ENCODE measurements at places on chromosomes 7 and 10.

GRCh38 chr7:139548302-139549028 lies 25.0 kb downstream of the CLEC2L start:
- no peak for DNase-seq

GRCh38 chr7:70694971-70695794 lies 436.8 kb upstream of the GALNT17 start:
- peak; percentile 28 for DNase-seq

DNA sequence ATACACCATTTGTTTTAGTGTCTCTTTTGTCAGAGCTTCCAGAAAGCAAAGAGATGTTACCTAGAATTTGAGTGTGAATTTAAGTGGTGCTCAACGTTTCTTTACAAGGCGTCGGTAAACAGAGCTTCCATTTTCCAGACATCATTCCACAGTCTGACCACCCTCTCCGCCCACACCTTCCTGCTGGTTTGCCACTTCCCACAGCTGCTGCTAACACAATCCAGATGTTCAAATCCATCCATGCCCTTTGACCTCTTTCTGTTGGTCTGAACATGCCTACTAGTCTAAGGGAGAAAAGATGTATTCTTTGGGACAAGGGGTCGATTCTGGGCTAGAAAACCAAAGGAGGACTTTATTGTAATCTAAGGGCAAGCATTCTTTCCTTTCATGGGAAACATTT lies 86.1 kb downstream of the FAM107B start:
- no peak for DNase-seq

- DNase-seq: no peak
Measured at GRCh38 chr10:62082729-62083411, 181.4 kb downstream of the ARID5B start.

GRCh38 chr7:131197920-131198615 lies 129.6 kb upstream of the MKLN1 start:
- no peak for DNase-seq

GRCh38 chr10:42941295-42941644 lies 135.6 kb upstream of the RET start:
- DNase-seq: no peak

DNA sequence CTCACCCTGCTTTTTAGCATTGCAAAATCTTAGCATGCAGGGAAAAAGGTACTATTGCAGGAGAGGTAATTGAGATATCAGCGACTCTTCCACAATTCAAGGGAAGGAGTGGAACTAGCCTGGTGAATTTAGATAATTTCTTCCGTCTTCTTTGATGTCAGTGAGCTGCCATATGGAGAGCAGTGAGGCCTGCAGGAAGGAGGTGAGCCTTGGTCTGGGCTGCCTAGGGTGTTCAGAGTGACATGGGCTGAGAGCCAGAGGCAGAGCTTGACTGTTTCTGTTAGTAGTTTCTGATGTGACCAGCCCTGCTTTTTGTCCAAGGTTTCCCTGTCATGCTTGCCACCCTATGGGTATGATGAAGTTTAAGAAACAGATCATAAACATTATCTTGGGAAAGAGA lies 28.6 kb downstream of the KAT6B start:
- DNase-seq: no peak

DNA sequence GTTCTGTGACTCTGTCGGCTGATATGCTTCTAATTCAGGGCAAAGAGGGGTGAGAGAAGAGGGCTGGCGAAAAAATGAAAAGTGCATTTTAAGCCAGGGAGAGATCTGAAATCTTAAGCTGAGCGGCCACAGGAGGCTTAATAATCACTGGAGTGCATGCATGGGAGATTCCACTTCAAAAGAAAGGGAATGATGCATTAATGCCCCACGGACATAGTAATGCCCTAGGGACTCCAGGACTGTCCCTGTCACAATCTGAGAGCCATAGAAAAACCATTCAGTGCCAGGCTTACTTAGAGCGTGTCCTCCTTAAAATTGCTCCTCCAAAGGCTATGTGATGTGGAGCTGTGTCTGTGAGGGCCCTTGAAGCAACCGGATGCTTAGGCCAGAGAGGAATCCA lies 75.1 kb downstream of the NHLRC2 start:
- DNase-seq: no peak

GRCh38 chr10:103458720-103459119 lies at the start of gene CALHM1:
Gene CALHM1, minus strand, starts transcription at chr10:103458900. Its CDS starts 149 bp downstream, at chr10:103458751.
- DNase-seq: no peak

DNA sequence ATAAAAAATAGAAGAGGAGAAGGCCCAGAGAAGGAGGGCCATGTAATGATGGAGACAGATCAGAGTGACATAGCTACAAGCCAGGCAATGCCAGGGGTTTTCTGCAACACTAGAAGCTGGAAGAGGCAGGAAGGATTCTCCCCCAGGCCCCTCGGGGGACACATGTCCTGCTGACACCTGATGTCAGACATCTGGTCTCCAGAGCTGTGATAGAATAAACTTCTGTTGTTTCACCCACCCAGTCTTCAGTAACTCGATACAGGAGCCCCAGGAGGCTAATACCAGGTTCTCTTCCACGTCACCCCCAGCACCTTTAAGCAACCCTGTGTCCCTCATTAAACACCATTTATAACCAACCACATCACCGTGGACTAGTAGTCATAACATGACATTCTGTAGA lies 94.9 kb downstream of the TMEM130 start:
- DNase-seq: no peak

DNA sequence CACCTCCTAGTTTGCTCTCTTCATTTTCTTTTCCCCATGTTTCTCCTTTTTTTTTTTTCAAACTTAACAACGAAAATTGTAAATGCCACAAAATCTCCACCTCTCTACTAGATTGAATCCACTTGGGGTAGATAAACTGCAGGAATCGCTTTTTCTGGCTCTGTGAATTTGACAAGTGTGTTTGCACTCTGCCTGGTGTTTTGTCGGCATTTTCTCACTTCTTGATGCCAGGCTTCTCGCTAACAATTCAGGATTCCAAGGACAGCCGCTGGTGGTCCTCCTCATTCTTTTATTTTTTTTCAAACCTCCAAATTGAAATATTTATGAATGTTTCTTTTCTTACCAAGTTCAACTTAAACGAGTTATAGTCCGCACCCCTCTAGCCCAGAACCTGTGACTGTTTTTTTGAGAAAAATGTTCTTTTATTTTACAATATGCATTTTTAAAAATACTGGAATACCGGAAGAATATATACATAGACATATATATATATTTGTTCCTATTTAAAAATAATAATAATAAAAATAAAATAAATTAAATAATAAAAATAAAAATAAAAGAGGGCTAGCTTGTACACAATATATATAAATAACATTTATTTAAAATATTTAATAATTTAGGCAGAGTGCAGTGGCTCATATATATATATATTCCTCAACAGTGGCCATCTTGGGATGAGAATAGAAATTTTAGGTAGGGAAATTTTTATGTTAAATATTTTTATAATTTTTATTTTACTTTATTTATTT lies 538.8 kb downstream of the TYW1 start:
- DNase-seq: no peak

DNA sequence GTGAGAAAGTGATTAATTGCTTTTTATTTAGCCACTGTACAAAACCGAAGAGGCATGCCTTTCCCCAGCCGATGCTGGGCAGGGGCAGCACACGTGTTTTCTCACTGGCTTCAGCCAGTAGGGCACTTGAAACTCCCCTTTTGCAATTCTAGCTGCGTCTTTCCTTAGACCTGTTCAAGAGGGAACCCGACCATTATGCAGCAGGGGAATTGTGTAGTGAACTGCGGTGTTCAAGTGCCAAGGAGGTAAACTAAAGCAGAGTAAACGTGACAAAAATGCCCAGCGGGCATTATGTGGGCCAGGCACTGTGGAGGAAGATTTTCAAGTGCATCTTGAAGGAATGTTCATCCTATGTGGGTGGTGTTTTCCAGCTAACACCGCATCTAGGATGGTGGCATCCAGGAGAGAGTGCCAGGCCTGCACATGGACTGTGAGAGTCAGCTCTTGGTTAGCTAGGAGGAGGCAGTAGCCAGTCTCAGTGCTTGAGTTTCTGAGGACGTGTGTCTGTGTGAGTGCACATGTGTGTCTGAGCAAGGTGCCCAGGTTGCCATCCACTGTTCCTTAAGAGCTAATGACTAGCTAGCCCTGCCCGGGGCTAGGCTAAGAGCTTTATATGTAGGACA lies 3.3 kb downstream of the WIPF3 start:
- no peak for DNase-seq

- no peak for DNase-seq
Measured at GRCh38 chr7:89183712-89184111, 388.2 kb upstream of the TEX47 start.

DNA sequence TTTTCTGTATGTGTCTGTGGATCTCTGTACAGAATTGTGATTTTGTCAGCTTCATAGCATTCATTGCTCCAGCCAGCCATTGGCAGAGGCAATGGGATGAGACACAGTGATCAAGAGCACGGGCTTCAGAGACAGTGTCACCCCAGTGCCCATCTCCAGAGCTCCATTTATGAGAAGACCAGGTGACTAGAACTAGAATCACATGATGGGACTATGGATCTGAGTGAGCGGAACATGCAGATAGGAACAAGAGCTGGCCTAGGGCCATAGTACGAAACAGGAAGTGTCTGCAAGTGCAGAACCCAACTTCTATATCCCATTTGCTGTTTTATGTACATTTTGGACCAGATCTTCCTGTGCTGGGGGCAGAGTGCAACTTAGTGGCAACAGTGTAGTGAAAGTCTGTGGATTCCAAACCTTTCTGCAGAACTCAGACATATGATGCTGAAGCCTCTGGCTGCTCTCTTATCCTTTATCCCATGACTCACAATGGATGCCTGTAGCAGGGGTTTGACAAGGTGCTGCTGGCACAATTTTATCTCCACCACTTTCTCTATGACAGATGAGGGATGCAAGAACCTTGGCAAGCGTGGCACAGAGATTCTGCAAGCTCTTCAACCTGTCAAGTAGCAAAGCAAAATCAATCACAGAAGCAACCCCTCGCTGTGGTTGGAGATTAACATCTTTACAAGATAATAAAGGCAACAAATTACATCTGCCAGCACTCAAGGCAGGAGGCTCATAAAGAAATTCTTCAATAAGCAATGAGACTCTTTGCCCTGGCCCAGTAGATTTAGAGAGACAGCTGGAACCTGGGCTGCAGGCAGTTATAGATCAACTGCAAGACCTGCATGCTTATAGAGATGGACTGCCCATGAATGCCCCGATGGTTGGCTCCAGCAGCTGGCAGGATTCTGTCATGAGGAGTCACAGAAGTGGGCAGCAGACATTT lies 681.3 kb downstream of the TNS3 start:
- DNase-seq: peak; percentile 83

DNA sequence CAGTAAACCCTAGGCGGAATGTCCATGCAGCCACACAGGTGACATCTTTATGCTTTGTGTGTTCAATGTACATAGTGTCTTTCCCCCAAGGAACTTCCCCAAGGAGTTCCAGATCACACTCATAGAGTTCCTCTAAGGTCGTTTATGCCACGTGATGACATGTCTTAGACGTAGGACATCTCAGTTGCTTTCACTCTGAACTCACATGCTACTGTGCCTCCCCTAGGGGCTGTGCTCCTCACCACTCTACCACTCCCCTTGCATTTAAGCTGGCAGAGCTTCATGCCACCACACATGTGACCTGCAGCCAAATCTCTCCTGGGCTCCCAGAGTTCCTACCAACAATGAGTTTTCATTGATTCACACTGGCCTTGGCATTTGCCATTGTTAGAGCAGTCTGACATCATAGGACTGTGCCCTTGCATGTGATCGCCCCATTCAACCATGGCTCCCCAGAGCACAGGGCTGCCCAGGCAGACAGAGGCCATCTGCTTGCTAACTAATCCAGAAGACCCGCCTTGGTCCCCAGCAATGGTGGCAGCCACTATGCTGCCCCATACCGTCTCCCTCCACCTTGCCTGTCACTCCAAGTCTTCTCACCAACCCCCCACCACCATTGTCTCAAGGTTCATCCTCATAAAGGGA lies 95.3 kb upstream of the MACROH2A2 start:
- DNase-seq: no peak

DNA sequence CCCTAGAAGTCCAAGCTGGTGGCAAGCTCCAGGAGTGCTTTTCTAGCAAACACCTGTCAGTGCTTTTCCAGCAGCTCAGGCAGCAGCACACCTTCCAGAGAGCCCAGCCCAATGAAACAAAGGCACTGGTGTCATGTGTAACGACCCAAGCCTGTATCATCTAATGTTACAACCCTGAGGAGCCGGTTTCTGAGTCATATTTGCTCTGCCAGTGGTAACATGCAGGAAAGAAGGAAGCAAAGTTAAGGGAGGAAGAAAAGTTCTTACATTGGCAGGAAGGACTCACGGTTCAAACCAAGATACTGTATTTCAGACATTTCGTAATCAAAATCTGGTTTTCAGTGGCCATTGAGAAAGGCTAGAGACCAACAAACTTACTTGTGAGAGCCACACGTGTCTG lies at the start of gene ANKRD22:
TSS of gene ANKRD22 (minus strand) at position 139 of the 400 bp plus-strand sequence. CDS start 237 bp downstream, outside the sequence.
- no peak for DNase-seq

DNA sequence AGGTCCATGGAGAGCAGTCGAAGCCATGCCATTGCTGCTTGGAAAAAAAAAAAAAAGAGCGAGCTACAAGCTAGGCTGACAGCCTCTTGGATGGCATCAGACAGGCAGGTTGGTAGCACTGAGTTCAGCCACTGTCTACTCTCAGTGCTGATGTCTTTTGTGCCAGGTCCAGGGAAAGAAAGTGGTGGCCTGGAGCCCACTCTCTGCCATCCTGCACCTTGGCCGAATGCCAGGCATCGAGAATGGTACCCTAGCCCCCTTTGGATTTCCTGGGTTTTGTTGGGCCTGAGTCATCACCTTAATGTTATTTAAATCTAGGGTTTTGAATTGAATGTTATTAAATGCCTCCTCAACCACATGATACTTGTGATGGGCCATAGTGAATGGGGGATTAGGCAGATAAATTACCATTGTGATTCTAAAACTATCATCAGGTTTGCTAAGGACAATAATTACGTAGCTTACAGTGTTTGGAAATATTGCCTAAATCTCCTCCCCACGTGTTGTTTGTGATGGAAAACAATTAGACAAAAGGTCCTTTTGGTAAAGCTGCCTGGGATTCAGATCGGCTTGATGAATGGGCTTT lies 195.7 kb upstream of the GPR26 start:
- DNase-seq: no peak

Measured in uterus (tissue), 4 donors.